Stimulated activated CD4-positive, alpha-beta T cell treated with anti-CD3 and anti-CD28 coated beads, Interleukin-4, amount 100 ng/mL, for 24 hours (primary cell): ENCODE measurements at places on chromosomes 3 and 15.

GRCh38 chr15:81776976-81777375 is 268.8 kb downstream of the MEX3B start:
- DNase-seq, result no peak

DNA sequence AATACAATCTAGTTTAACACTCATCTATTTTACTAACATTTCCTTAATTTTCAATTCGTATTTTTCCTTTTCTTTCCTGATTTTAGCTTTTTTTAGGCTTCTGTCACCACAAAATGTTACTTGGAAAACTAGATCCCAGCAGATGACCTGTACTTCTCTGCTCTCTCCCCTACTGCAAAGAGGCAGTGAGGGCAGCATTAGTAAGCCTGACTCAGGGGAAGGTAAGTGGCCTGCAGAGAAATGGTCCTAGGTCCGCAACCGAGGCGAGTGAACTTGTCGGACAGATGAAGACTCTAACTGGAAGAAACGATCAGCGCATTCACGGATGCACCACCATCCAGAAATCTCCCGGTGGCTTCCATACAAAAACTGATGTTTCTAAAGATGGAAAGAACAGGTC is 20.4 kb downstream of the TMEM43 start:
- DNase-seq, result no peak

GRCh38 chr15:24916305-24917009 is 38.3 kb upstream of the SNRPN start:
- DNase-seq, result no peak

- no peak for DNase-seq
Measured at GRCh38 chr15:57345584-57345983, 30.7 kb upstream of the CGNL1 start.

DNA sequence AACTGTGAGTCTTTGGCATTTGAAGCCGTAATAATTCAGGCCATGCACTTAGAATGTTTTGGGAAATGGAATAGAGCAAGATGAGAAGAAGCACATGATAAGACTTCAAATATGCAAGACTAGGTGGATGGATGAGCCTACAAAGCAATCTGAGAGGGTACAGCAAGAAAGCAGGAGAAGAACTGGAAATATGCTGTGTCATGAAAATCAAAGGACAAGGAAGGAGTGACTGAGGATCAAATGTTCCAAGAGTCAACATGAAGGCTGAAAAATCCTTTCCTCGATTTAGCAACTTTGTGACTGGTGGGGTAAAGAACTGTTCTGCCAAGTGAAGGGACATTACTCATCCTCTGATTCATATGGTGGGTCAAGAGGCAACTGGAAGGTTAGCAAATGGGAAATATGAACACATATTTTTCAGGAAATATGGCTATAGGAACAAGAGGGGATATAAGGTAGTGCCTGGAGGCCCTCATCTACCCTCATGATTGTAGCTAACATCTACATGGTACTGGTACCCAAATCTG is 803.7 kb upstream of the ARRDC4 start:
- no peak for DNase-seq

GRCh38 chr3:13460341-13460736 is 19.8 kb upstream of the HDAC11 start:
- no peak for DNase-seq
